ENCODE measurements at places on chromosomes 11 and 22. TPM values are rescaled to one million over a fixed set of nuclear protein-coding genes. Genes with fewer than 3 reads are reported as not detected.

MMP8 gene
- not detected for total RNA-seq

TTC28 gene
- 1.7 TPM for total RNA-seq

TMEM25 gene
- 20.0 TPM for total RNA-seq

MIOX gene
- not detected for total RNA-seq

KRTAP5-5 gene
- total RNA-seq = not detected

KDM4E gene
- total RNA-seq = not detected

PPP6R3 gene
- 147 TPM for total RNA-seq

INPP5J gene
- total RNA-seq = 0.15 TPM

OSM gene
- 1.1 TPM for total RNA-seq

SIK3 gene
- total RNA-seq = 97.5 TPM

LRFN4 gene
- total RNA-seq = 5.3 TPM

OR52I2 gene
- total RNA-seq = not detected

DNA sequence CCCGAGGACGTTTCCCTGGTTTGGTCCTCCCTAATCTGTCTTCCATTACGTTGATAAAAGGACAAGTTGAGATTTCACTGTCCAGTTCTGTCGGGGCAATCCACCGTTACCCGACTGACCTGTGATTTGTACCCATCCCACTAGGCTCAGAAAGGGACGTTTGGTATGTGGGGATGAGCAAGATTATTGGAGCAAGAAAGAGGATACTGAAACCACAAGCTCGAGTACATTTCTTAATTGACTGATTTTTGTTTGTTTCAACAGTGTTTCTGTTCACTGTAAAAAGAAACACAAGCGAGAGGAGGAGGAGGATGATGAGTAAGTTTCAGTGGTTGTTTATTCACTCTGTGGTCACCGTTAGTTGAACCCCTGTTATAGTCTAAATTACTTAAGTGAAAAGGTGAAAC is 969 bp downstream of the CCDC117 start:
- no peaks in the 10 kb centered on the region for H3K36me3 ChIP-seq
- no peaks in the 10 kb centered on the region for H3K27me3 ChIP-seq
- no peak for DNase-seq
- H3K4me1 ChIP-seq = peaks cover 35% of the 10 kb centered on the region
- peak overlapping the region; percentile 84 for H3K27ac ChIP-seq

DNA sequence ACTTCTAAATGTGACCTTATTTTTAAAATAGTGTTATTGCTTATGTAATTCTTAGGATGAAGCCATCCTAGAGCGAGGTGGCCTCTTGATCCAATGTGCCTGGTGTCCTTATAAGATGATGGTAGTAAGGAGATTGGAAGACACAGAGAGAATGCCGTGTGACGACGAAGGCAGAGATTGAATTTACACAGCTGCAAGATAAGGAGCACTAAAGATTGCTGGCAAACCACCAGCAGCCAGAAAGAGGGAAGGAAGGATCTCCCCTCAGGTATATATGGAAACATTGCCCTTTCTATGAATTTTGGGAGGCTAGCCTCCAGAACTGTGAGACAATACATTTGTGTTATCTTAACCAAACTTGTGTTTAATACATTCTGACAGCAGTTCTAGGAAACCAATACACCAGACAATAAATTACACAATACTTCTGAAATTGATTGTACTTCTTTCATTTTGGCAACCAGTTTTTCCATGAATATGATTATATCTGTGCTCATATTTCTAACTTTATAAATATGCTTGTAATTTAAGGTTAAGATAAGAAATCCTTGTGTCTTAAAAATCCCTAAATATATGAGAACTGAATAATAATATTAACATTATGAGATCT is 86.3 kb upstream of the VPREB1 start:
- no peaks in the 10 kb centered on the region for H3K36me3 ChIP-seq
- H3K27me3 ChIP-seq = no peaks in the 10 kb centered on the region
- no peak overlapping the region for H3K4me3 ChIP-seq

DNA sequence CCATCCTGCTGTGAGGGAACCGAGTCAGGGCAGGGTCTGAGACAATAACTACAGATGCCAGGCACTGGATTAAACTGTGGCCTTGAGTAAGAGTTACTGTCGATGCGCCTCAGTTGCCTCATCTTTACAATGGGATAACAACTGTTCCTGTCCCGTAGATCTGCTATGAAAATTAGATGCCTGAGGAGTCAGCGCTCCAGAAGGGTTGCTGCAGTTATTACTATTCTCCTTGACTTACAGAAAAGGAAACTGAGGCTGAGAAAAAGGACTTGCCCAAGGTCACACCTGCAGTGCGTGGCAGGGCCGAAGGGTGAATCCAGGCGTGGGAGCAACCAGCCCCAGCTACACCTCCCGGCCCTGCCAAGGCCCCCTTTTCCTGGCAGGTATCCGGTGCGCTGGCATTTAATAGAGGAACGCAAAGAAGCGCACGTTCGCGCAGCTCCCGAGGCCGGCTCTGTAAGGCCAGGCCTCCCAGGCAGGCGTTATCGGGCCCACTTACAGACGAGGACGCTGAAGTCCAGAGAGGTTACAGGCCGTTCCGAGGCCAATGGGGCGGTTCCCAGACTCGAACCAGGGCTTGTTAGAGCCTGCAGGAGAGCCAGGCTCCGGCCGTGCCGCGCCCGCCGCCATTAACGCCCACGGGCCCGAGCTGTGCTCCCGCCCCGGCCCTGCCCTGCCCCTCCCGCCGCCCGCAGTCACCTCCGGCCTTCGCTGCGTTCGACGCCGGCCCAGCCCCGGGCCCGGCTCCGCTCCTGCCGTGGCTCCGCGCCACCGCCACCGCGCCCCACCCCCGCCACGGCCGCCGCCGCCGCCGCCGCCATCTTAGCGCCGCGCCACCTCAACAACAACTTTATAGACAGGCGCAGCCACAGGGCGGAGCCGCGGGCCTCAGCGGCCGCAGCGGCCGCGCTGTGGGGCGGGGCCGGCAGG is at the start of gene C11orf68:
Gene C11orf68 (minus strand): TSS at position 852 of the 930 bp plus-strand sequence. CDS start 31 bp downstream, at position 821.
- H3K36me3 ChIP-seq = peaks cover 12% of the 10 kb centered on the region
- H3K4me1 ChIP-seq = peaks cover 52% of the 10 kb centered on the region
- no peak for DNase-seq
- peak within 1 kb of the TSS; percentile 89 for H3K4me3 ChIP-seq
- H3K27ac ChIP-seq = peak within 1 kb of the TSS; percentile 86

DNA sequence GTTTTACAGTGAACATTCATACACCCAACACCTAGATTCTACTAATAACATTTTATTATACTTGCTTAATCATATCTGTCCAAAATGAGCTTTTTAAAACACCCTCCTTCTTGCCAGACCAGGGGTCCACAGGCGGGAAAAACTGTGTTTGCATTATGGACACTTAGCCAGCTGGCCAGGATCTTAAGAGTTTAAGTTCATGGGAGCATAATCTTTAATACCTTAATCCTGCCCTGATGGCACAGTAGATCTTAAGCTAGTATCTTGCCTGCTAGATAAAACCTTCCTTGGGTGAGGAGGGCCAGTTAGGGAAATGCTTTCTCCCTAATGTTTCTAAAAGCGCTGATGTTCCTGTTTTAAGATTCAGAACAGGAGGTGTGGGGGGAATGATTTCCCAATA is 13.1 kb upstream of the CCDC134 start:
- no peak overlapping the region for H3K27ac ChIP-seq
- peaks cover 50% of the 10 kb centered on the region for H3K4me1 ChIP-seq
- DNase-seq = no peak
- H3K27me3 ChIP-seq = no peaks in the 10 kb centered on the region
- H3K36me3 ChIP-seq = peaks cover 40% of the 10 kb centered on the region

DNA sequence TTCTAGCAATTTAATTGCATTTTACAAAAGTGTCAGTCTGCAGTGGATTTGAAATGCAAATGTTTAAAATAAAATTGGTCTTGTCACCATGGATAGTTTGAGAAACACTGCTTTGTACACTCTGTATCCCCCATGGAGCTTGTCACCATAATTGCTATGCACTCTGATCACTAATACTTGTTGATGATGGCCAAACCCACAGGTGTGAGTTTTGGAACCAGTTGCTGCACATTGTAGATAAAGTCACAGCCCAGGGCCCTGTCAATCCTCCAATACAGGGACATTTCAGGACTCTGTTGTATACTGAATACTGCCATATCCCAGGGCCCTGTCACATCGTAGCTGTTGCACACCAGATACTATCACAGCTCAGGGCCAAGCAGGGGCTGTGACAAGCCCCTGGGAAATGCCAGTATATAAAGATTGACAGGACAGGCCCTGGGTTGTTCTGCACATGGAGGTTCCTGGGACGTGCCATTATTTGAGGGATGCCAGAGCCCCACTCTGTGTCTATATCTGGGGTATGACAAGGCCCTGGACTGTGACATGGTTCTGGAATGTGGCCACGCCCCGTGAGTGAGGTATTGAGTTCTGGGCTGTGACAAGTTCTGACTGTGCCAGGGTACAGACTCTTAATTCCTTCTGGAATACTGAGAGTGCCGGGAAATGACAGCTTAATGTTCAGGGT is 27.9 kb upstream of the SMPD1 start:
- H3K36me3 ChIP-seq = no peaks in the 10 kb centered on the region
- DNase-seq = no peak
- H3K4me1 ChIP-seq = no peaks in the 10 kb centered on the region
- H3K4me3 ChIP-seq = no peak overlapping the region
- no peaks in the 10 kb centered on the region for H3K27me3 ChIP-seq

DNA sequence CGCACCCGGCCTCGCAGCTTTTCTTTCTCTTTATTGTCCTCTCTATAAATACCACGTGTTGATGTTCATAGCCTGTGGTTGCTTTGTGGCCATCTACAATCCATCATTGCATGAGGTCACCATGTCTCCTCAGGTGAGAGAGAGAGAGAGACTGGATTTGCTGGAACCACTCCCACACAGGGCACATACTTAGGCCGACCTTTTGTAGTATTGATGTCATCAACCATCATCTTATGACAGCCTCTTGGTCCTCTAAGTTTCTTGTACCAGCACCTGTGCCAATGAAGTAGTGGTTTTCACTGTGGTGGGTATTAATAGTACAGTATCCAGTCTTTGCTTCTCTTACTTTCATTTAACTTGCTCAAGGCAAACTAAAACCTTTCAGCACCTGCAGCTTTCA is 22.8 kb upstream of the P2RY6 start:
- H3K27me3 ChIP-seq = no peaks in the 10 kb centered on the region
- DNase-seq = peak; percentile 9
- H3K4me3 ChIP-seq = no peak overlapping the region
- no peak overlapping the region for H3K27ac ChIP-seq

GRCh38 chr11:103396237-103396636 is 287.0 kb downstream of the DYNC2H1 start:
- H3K27ac ChIP-seq = no peak overlapping the region
- H3K4me3 ChIP-seq = no peak overlapping the region
- no peak for DNase-seq
- no peaks in the 10 kb centered on the region for H3K27me3 ChIP-seq

DNA sequence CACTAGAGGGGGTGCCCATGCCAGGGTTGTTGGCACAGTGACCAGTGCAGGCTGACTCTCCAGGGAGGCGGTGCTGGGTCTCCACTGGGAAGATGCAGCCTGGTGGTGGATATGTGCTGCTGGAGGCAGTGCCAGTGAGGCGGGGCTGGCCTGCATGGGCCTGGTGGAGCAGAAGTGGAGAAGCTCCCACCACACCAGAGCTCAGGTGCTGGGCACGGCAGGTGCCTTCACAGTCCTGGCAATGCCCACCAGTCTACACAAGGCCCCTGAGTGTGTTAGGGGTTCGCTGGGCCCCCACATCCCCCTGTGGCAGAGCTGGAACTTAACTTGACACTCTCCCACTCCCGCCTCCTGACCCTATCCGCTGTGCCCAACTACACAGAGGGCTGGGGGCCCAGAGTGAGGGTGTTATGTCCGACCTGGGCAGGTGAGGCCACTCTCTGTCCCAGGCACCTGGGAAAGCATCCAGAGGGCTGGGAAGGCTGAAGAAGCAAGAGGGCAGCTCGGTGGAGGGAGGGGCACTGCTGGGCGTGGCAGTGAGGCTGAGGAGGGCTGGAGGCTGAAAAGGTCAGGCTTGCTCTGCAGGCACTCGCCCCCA is 102.4 kb upstream of the B3GAT1 start:
- H3K4me3 ChIP-seq = no peak overlapping the region
- no peaks in the 10 kb centered on the region for H3K27me3 ChIP-seq
- DNase-seq = no peak
- no peak overlapping the region for H3K27ac ChIP-seq
- no peaks in the 10 kb centered on the region for H3K36me3 ChIP-seq
- H3K4me1 ChIP-seq = no peaks in the 10 kb centered on the region

DNA sequence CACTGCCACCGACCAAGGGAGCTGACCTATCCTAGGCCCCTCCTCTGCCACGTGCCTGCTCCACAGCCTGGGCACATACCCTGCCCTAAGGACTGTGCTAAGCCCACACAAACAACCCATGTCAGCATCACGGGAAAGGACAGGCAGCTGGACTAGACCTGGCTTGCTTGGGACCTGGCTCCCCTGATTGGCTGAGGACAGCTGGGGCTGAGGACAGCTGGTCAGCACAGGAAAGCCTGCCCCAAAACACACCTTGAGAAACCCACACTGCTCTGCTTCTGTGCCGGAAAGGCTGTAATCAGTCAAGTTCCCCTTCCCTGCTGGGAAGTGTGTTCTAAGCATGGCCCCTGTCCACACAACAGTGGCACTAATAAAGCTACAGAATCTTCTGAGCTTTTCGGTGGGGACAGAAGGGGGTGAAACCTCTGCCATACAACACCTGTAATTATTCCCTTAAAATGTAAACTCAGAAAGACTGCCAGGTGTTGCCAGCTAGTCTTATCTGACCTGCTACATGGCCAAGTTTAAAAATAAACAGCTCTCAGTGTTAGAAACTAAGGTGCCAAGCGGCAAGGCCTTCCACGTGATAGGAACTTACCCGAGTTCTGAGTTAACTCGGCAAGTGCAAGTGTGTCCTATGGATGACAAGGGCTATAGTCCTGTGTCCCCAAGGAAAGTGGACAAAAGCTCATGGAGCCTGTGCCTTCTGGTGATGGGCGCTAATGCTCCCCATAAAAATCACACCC is 35.7 kb upstream of the ARFGAP3 start:
- H3K36me3 ChIP-seq = peaks cover 12% of the 10 kb centered on the region
- no peak overlapping the region for H3K27ac ChIP-seq
- peaks cover 33% of the 10 kb centered on the region for H3K4me1 ChIP-seq
- no peak for DNase-seq
- no peak overlapping the region for H3K4me3 ChIP-seq
- no peaks in the 10 kb centered on the region for H3K27me3 ChIP-seq

- DNase-seq = peak; percentile 98
- H3K4me1 ChIP-seq = peaks cover 46% of the 10 kb centered on the region
- no peak overlapping the region for H3K4me3 ChIP-seq
- H3K36me3 ChIP-seq = peaks cover 3% of the 10 kb centered on the region
- peak overlapping the region; percentile 59 for H3K27ac ChIP-seq
- no peaks in the 10 kb centered on the region for H3K27me3 ChIP-seq
Observed at GRCh38 chr11:65546217-65546958, 11.8 kb downstream of the LTBP3 start.

DNA sequence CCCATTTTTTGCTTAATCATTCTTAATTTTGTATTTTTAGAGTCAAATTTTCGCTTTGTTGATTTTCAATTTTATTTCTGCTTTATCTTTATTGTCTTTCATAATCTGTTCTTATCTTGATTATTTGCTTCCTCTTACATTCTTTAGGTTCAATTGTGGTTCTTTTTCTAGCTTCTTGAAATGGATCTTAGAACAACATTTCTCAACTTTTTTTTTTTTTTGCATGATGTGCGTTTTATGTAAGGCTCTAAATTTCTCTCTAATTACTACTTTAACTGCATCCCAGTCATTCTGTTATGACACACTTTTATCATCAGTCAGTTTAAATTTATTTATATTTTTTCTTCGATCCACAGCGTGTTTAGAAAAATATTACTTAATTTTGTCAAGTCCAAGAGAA is 65.2 kb upstream of the PARVA start:
- H3K4me3 ChIP-seq = no peak overlapping the region
- no peaks in the 10 kb centered on the region for H3K27me3 ChIP-seq
- H3K4me1 ChIP-seq = no peaks in the 10 kb centered on the region
- H3K27ac ChIP-seq = no peak overlapping the region
- no peak for DNase-seq
